ENCODE measurements at places on chromosomes 3 and 15.

GRCh38 chr3:186099178-186099577, 9.7 kb downstream of the ETV5 start:
- peak; percentile 79 for DNase-seq

DNA sequence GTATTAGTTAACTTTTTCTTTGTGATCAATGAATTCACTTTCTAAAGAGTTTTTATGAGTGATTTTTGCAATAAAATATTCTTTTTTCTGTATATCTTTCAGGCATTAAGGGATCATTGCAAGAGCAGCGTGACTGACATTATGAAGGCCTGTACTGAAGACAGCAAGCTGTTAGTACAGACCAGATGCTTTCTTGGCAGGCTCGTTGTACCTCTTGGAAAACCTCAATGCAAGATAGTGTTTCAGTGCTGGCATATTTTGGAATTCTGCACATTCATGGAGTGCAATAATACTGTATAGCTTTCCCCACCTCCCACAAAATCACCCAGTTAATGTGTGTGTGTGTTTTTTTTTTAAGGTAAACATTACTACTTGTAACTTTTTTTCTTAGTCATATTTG, 24.4 kb downstream of the SELENOT start:
- DNase-seq = peak; percentile 18

GRCh38 chr15:95739131-95739530, 591.4 kb upstream of the NR2F2 start:
- DNase-seq = no peak

DNA sequence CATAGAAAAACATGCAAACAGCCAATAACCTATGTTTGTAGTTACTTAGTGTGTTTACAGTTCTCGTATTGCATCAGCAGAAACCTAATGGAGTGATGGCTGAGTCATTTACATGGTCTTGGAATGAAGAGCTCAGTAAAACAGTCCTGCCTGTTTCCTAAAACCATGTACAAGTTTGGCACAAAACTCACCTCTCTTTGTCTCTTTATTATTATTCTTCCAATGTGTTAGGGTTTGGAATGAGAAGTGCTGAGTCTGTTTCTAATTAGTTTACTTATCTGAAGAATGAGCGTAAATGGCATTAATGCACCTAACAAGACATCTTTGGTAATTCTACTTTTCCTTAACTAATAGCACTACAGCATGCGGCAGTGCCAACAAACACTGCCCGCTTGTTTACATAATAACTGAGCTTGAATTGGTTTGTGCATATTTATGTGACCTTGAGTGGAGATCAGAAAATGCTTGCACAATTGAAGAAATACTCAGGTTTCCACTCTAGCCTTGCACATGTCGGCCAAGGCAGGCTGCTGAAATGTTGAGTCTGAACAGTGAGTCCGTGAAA, 385.4 kb upstream of the SEMA6D start:
- DNase-seq = peak; percentile 73

GRCh38 chr3:171328419-171329082, 131.7 kb downstream of the TNIK start:
- DNase-seq = peak; percentile 20

GRCh38 chr15:52524223-52525136, 4.2 kb downstream of the MYO5A start:
- no peak for DNase-seq

- DNase-seq = no peak
Observed at GRCh38 chr15:92112711-92113110, 259.2 kb downstream of the SLCO3A1 start.

DNA sequence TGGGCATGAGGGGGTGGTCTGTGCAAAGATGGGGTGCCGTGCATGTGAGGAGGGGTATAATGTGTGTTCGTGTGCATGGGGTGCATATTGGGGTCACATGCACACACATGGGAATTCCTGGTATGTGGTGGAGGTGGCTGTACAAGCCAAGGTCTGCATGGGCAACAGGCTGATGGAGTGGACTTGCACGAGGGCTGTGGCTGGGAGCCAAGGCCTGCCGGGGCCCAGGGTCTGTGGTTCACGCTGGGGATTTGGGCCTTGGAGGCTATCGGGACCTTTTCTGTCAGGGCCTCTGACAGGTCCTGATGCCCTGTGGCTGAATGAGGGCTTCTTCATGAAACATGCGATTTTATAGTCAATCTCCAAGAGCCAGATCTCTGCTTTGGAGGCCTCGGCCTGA, 9.8 kb upstream of the PLXND1 start:
- no peak for DNase-seq
